ENCODE measurements at places on chromosomes 12 and 14.

GRCh38 chr14:64235652-64236640 lies 58.2 kb downstream of the ESR2 start:
- DNase-seq = no peak

GRCh38 chr12:6195665-6196535 lies 4.3 kb upstream of the CD9 start:
- peak; percentile 81 for DNase-seq

- no peak for DNase-seq
Observed at GRCh38 chr14:33987565-33988080, 36.7 kb upstream of the EGLN3 start.

DNA sequence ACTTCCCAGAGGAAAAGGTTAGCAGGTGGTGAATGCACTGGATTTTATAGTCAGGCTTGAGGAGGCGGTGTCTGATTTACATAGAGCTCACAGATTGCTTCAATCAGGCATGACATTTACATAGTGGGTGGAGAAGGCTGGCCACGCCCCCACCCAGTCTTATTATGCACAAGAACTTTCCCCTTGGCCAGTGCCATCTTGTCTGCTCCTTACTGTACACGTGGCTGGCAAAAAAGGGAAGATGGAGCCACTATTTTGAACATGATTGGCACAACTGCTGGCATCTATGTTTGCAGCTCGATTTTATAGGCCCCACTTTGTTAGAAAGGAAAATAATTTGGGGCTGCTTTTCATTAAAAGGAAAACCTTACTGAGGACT lies 10.9 kb upstream of the LGMN start:
- DNase-seq = no peak

GRCh38 chr12:24118668-24119067 lies 169.2 kb upstream of the SOX5 start:
- DNase-seq = no peak

GRCh38 chr12:100554608-100555077 lies 18.8 kb upstream of the GAS2L3 start:
- no peak for DNase-seq

DNA sequence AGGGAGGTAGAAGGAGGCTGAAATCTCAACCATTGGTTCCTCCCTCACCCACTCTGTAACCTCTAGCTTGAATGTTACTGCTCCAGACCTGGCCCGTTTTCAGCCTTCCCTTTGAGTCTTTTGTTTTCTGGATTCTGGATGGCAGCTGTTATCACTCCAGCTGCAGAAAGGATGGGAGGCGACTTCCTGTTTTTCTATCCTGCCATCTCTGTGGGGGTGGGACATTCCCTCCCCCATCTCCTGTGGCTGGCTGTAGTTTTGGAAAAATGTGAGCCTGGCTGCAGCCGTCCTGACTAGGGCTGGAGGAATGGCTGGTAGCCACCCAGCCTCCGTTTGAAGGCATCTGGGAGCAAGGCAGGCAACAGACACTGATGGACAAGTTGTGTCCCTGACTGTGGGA lies 2.9 kb upstream of the PPFIBP1 start:
- no peak for DNase-seq

DNA sequence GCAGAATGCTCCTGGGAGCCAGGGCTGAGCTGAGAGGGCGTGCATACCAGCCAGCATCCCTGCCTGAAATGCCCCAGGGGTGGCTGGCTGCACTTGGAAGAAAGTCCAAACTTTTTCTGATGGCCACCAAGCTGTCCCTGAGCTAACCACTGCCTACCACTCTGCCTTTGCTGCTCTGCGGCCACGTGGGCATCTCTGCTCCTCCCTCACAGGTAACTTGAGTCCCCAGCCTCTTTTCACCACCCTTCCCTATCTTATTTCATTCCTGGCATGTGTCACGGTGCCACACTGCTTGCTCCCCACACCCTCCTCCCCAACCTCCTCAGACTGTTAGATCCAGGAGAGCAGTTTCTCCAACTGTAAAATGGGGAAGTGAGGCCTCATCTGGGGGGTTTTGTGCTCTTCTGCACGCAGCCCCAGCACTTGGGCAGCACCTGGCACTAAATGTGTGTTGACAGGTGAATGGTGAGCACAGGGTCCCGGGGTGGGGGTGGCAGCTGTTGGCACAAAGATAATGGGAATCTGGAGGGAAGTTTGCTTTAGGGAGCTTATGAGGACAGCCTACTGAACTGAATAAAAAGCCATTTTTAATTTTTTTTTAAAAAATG lies 113.0 kb downstream of the GLT1D1 start:
- no peak for DNase-seq

Measured in Right ventricle myocardium inferior (tissue), 1 donor.